Stimulated activated CD4-positive, alpha-beta T cell treated with anti-CD3 and anti-CD28 coated beads, TNF-alpha, amount 100 ng/mL, for 1 hour (primary cell): ENCODE measurements at places on chromosomes 3 and 15.

DNA sequence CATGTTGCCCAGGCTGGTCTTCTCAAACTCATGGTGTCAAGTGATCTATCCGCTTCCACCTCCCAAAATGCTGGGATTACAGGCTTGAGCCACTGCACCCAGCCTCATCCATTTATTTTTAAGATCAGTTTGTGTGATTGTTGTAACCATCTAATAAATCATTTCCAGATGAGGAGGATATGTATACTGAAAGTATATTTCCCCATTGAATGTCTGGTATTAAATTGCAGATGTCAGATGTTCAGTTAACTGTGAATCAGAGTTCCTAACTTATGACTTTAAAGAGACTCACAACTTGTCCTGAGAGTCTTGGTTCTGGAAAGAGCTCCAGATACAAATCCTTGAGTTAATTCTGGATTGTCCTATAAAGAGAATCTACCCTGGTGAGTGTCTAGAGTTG lies 62.4 kb downstream of the TRIM71 start:
- DNase-seq, result no peak

- no peak for DNase-seq
Measured at GRCh38 chr3:72418856-72419255, 429.4 kb downstream of the SHQ1 start.

- no peak for DNase-seq
Measured at GRCh38 chr15:93066224-93066681, 22.8 kb downstream of the RGMA start.

GRCh38 chr3:130857336-130858026 lies 36.4 kb upstream of the ATP2C1 start:
- no peak for DNase-seq

DNA sequence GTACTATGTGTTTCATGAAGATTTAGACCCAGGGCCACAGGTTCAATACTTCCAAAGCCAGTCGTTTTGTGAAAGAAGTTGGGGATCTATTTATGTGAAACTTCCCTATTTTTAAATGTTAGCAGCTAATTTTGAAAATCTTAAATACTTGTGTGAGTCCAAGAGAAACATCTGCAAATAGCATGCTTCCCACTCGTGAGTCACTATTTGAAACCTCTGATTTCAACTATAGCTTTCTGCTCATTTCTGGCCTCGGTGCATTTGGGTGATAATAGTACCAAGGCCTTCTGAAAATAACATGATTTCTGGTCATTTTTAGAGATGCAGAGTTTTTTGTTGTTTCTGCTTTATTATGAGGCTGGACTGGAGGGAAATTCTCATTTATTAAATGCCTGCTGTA lies 110.0 kb downstream of the OPA1 start:
- DNase-seq, result no peak

DNA sequence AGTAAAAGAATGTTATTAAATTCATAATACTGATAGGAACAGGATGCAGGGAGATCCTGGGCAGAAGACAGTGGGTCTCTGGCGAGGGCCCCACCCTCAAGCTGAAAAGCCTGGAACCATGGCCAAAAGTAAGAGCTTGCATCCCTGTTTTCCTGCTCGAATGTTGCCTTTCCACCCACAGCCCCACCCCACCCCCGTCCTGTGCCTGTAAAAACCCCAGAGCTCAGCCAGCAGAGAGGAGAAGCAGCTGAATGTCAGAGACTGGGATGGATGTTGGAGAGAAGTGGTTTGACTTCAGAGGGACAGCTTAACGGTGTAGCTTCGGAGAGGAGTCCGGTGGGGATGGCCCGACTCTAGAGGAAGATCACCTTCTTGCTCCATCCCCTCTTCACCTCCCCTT lies 207.9 kb downstream of the ROBO2 start:
- DNase-seq, result no peak

GRCh38 chr3:140552898-140553297 lies 125.0 kb upstream of the TRIM42 start:
- DNase-seq, result no peak

DNA sequence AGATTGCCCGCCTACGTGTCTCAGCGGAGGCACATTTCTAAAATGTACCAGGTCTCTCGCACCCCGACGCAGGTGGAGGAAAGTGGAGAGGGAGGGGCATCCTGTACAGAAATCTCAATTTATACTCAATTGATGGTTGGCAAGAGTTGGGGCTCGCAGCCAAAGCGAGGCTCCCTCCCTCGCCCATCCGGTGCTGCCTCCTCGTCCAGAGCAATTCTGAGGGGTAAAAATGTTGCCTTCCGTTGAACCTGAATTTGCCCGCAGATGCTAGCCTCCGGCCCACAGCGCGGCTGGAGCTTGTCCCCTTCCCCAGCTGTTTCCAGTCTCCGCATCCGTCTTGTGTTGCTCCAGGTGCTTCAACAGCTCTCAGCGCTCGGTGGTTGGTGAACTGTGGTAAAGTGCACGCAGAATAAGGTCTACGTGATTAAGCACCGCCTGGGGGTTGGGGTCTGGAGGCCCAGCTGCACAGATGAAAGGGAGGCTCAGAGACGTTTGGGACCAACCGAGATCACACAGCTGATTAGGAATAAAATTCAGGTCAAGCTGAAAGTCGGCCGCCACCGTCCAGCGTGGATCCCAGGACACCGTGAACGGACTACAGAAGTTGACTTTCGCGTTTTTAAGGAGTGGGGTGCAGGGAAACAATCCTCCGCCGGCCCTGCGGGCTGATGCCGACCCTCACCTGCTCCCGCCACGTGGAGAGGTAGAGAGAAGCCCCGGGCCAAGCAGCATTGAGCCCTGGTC lies 846 bp upstream of the POLG start:
- DNase-seq, result no peak

DNA sequence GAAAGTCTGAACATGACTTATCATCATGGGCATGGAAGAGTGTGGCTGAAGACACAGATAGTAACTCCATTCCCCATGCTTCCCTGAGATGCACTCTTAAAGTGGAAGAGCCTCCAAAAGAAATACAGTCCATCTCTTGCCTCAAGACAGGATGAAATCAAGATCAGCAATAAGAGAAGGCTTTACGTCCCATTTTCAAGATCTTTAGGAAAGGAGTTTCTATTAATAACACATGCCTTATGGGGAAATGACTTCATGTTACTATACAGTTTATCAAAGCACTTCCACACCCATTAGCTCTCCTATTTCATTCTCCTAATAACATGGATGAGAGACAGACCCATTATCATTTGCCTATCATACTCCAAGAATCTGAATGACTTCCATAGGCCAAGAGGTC lies 6.1 kb upstream of the KBTBD12 start:
- no peak for DNase-seq

- no peak for DNase-seq
Measured at GRCh38 chr15:97401195-97401594, 559.3 kb upstream of the ARRDC4 start.

- no peak for DNase-seq
Measured at GRCh38 chr15:69012761-69013364, 1.6 kb upstream of the NOX5 start.

- no peak for DNase-seq
Measured at GRCh38 chr3:186181901-186182300, 73.0 kb upstream of the ETV5 start.

- DNase-seq, result no peak
Measured at GRCh38 chr3:160919942-160920341, 163.9 kb downstream of the PPM1L start.

DNA sequence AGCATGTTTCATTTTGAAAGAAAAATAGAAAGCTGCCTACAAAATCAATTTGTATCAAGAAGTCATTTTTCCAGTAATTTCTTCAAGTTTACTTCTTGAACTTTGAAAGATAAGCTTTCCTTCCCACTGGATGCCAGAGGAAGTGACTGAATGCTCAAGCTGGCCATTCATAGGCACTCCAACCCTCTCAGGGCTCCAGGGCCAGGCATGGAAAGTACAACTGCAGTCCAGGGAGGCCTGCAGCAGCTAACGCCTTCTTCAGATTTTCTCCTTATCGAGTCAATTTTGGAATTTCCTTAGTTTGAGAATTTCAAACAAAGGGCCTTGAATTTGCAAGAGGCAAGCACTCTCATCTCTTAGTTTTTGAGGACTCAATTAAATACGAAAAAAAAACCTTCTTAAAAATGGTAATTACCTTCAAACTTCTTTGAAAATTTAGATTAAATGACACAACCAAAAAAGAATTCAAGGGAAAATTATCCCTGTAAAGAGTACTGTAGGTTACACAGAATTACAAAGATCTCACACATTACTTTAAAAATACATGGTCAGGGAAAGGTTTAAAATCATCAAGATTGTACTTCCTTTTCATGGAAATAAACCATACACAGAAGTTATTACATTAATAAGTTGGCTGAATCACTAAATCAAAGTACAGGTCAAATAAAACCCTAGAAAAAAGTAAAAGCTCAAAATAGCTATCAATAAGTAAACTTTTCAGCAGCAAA lies 2.5 kb downstream of the UBP1 start:
- DNase-seq, result no peak

DNA sequence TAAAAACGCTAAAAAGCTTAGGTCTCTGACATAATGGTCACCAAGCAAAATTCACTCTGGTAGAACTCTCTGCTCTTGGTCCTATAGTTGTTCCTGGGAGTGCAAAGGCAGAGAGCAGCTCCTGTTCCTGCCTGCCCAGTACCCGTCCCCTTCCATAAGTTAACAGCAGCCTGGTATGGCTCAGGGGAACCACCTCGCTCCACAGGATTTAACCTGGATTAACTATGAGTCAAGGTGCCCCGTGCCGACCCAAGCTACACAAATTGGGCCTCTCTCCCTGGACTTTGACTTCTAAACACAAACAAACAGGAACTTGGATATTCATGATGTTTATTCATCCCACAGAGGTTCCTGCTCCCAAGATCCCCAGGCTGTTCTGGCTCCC lies 32.1 kb downstream of the SCAP start:
- no peak for DNase-seq

GRCh38 chr3:152436707-152437590 lies 168.2 kb downstream of the MBNL1 start:
- no peak for DNase-seq

- no peak for DNase-seq
Measured at GRCh38 chr15:27249760-27250109, 278.8 kb downstream of the GABRG3 start.

DNA sequence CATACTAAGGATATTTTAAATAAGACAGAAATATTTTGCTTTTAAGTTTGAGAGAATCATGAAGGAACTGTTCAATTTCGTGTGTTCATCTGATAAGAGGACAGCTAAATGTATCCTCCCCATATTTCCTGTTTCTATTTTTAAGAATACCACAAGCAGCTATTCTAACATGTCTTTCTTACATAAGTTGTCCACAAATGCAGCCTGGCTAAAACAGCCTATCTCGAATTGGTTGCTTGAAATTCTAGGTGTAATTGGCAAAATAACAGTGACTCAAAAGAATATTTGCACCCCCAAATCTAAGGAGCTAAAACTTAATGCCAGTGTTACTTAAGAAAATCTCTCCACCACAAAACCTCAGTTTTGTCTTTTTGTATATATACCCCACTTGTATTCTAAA lies 35.0 kb downstream of the BTLA start:
- DNase-seq, result no peak

GRCh38 chr15:27752691-27753090 lies 346.4 kb downstream of the OCA2 start:
- DNase-seq, result no peak

DNA sequence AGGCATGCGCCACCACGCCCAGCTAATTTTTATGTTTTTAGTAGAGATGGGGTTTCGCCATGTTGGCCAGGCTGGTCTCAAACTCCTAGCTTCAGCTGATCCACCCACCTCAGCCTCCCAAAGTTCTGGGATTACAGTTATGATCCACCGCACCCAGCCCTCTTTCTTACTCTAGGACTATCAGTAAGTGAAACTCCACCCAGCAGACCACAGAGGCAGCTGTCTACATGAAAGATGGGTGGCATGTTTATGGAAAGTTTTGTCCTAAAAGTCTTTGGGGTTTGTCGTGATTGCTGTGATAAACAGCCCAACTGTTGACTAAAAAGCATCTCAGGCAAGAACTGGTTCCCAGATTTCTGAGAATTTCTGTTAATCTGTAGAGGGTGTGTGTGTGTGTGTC lies 10.9 kb downstream of the ARL6IP5 start:
- no peak for DNase-seq

DNA sequence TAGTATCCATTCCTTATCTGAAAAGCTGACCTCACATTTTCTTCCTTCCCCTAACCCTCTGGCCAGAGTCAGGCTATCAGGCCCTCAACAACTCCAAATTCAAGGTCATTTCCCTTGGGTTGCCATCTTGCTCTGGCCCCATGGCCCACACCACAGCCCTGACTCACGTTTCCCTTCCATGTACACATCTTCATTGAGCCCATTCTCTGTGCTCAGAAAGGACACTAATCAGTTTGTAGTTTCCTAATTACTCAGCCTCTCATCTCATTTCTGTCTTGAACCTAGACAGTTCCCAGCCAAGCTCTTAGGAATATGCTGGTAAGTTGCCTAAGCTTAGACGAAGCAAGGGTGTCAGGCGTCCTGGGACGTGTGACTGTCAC lies 14.9 kb downstream of the TGM5 start:
- no peak for DNase-seq

DNA sequence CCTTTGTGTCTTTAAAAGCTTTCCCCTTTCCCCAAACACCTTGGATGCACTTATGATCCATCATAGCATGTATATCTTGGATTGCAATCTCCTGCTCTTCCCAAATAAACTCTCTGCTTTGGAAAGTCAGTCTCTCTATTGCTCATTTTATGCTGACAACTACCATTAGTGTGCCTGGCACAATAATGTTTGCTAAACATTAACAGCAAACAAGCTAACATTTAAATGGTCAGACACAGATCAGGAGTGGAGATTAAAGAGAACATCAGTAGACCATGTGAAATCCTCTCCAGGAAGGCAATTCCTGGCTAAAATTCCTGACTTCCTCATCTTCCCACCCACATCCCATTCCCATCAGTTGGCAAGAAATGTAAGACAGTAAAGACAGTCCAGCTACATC lies 44.3 kb upstream of the EIF1B start:
- DNase-seq, result no peak

DNA sequence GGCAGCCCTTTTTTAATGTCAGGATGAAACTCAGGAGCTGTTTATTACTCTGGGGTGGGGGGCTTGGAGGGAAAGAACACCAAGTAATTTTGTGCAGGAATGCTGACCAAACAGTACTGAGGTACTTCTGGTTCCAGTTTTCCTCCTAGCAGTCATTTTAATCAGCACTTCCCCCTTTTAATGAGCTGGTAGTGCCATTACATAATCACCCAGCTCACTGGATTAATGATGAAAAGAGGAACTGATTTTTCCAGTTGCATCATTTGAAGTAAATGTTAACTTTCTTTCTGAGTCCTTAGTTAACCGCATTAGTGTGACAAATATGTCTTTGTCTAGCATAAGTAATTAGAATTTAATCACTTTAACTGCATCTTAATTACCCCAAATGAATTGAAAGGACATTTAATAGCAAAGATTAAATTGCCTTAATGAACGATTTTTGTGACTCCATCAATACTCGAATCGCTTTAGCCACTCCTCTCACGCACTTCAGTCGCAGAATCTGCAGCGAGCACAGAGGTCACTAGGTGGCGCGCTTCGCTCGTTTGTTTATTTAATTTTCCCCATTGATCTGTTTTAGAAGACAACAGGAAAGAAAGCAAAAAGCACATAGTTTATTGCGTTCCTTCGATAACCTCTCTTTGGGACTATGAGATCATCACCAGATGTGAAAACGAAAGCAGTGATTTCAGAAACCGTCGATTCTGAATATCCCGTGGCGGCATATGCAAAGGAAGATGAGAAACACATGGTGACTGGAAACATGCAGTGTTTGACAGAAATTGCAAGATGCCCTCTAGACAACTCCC lies 9.8 kb downstream of the ONECUT1 start:
- DNase-seq, result no peak
